ENCODE measurements at places on chromosomes 7 and 10.

DNA sequence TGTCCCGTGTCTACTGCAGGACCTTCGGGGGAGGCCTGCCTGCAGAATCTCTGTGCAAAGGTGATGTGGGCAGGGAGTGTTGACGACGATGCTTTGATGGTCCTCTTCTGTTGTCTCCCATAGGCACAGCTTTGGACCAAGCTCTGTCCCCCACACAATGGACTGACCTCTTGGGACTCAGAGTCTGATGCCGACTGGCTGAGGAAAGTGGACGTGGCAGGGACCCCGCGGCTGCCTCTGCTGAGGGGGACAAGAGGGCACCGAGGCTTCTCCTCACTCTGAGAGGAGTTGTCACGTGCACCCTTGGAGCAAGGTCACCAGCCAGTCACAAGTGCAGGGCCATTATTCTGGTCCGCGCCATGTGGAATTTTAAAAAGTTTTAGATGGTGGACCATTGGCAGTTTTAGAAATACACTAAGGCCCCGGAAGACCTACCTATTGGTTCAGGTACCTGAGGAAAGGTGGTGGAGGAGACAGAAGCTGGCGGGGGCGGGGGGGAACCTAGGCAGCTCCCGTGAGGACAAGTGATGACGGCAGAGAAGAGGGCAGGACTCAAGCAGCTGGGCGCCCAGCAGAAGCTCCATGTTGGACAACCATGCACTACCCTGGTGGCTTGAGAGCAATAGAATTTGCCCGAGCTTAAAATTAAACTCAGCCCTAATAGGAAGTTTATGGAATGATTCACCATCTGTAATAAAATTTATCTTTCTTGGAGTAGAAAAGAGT lies 331.4 kb downstream of the PTPRN2 start:
- no peak for DNase-seq

GRCh38 chr7:36862771-36863261 lies 138.5 kb upstream of the AOAH start:
- DNase-seq: no peak

GRCh38 chr7:120837599-120837998 lies 20.3 kb downstream of the TSPAN12 start:
- DNase-seq: no peak

- DNase-seq: no peak
These were observed 82.4 kb upstream of the FAM171A1 start for GRCh38 chr10:15453457-15453856.

GRCh38 chr7:151240536-151240935 lies 8.0 kb downstream of the SMARCD3 start:
- no peak for DNase-seq

DNA sequence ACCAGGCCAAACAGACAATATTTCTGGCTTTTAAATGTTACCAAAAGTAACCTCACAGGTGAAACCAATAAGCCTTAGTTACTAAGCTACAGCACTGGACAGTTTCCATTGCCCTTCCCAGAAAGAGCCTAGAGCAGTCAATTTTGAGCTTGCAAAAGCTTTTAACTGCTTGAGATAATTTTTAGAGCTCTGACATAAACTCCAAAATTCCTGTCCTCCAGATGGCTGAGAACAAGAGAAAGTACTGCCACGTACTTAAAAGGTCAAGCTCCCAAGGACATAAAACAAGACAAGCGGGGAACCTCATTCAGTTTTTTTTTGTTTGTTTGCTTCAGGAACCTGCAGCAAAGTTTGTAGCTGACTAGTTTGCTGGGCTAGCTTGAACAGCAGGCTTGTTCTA lies 54.1 kb downstream of the BBS9 start:
- DNase-seq: no peak

- no peak for DNase-seq
These were observed 231.6 kb downstream of the ADK start for GRCh38 chr10:74382663-74383062.

DNA sequence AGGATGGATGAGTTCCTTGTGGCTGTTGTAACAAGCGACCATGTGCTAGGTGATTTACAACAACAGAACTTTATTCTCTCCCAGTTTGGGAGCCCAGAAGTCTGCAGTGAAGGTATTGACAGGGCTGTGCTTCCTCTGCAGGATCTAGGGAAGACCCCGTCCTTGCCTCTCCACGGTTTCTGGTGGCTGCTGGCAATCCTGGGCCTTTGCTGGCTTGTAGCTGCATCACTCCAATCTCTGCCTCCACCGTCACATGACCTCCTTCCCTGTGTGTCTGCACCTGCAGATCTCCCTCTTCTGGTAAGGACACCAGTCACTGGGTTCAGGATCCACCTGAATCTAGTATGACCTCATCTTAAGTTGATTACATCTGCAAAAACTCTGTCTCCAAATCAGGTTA lies 115.6 kb downstream of the GLRX3 start:
- DNase-seq: no peak

DNA sequence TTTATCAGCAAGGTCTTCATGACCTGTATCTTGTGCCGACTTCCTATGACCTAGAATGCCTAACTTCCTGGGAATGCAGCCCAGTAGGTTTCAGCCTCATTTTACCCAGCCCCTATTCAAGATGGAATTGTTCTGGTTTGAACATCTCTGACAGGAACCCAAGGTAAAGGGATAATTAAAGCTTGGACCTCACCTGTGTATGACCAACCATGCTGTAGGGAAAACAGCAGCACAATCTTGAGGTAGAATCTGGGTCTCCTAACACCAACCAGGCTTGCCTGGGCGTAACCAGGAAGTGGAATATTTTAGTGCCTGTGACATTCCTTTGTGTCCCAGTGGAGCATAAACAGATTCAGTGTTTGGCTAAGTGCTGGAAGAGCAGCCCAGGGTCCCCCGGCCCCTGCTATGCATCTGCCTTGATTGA lies 94.1 kb downstream of the PFKFB3 start:
- DNase-seq: no peak

- DNase-seq: no peak
These were observed 34.6 kb downstream of the AGK start for GRCh38 chr7:141585592-141586510.

DNA sequence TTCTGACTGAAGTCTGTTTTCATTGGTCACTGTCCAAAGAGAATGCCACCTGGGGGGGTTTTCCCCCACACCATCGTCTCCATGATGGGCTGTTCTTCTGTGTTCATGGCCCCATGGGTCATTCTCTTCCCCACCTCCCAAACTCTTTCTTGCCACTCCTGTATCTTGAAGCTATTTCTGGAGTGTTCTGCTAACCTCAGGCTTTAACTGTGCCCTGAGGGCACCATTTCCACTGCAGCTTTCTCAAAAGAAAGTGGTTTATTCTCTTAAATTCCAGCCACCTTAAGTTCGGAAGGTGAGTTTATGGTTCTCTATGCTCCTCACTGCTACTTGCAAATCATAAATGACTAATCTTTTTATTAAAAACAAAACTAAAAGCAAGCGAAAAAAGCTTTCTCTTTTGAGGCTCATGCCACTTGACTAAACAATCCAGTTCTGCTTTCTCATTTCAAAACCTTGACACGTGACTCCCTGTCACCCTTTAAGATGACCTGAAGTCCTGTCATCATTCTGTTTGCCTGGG lies 7.4 kb upstream of the APBB1IP start:
- no peak for DNase-seq

GRCh38 chr10:122642726-122643605 lies 56.7 kb downstream of the C10orf120 start:
- no peak for DNase-seq

DNA sequence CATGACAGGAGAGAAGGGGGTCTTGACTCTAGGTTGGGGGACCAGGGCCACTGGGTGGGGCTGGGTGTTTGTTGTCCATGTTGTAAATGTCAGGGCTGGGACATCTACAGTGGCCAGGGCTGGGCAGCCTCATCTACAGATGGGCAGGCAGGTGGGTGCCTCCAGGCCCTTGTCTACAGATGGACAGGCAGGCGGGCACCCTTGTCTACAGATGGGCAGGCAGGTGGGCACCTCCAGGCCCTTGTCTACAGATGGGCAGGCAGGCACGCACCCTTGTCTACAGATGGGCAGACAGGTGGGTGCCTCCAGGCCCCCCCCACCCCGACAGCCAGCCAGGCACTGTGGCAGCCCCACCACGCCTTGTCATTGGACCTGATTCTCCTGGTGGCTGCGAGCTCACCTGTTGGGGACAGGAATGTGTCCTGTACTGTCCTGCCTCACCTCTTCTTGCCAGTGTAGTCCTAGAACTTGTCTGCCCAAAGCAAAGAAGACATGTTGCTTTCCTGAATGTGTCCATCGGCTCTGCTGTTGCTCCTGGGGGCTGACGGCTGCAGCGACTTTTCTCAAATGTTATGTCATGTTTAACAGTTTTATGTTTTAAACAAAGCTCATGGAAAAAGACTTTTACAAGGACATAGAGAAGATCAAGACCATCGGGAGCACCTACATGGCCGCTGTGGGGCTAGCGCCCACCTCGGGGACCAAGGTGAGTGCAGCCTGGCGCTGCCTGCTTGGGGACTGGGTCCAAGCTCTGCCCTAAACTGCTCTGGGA lies 129.9 kb downstream of the ADCY1 start:
- DNase-seq: no peak

GRCh38 chr7:22318376-22318775 lies 38.6 kb downstream of the RAPGEF5 start:
- DNase-seq: no peak

- no peak for DNase-seq
These were observed 27.8 kb downstream of the ENTPD1 start for GRCh38 chr10:95783741-95784140.

- DNase-seq: peak; percentile 7
These were observed 145.2 kb downstream of the FRMD4A start for GRCh38 chr10:14185316-14186045.

- DNase-seq: no peak
These were observed 3.0 kb downstream of the CLRN3 start for GRCh38 chr10:127889605-127890195.

GRCh38 chr7:65966146-65966545 lies 15.9 kb downstream of the GUSB start:
- DNase-seq: no peak

DNA sequence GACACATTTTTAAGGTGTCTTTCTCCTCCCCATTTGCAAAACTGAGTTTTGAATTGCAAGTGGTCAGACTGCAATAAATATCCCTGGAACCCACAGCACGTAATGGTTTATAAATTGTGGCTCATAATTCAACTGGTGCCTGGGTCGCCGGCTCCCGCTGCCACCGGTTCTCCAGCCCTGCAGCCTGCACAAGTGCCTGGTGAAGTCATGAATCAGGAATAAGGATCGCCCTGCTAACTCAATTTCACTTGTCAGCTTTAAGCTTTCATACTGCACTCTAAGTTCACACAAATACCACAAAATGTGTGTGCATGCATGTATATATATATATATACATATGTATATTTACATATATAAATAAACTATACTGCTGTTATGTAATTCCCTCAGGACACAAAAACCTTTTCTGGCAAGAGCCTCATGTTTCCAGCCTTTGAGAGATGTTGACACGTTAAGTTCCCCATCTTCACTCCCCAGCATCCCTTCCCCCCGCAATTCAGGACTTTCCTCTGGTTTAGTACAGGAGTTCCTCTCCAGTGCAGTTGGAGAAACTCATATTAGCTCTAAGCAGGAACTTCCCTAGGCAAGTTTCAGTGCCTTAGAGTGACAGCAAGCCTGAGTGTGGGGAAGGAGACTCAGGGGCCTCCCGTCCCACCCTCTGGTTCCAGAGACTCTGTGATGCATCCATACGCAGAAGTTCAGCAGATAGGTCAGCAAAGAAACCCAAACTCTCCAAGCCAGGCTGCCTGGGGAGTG lies 129.2 kb upstream of the UNC5B start:
- no peak for DNase-seq

DNA sequence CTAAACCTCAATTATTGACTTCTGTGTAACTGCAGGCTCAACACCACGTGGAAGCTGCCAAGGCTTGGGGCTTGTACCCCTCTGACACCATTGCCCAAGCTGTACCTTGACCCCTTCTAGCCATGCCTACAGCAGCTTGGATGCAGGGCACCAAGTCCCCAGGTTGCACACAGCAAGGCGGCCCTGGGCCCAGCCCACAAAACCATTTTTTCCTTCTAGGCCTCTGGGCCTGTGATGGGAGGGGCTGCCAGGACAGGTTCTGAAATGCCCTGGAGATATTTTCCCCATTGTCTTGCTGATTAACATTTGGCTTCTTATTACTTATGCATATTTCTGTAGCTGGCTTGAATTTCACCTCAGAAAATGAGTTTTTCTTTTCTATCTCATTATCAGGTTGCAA lies 610.0 kb upstream of the LRRN3 start:
- DNase-seq: no peak

DNA sequence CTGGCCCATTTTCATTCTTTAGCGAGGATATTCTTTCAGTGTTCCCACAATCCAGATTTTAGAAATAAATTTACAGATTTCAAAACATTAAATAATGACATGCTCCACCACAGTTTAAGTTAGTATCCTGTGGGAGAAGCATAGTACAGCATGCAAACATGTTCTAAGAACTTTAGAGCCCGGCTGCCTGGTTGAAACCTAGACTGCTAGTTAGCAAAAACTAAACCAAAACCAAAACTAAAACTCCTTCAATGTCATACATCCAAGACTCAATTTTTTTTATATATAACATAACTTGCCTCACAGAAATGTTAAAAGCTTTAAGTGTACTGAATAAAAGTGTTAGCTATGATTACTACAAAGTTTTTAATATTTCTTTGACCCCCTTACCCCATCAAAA lies 17.0 kb downstream of the TRA2A start:
- no peak for DNase-seq

GRCh38 chr7:34191162-34191561 lies 285.8 kb downstream of the BMPER start:
- DNase-seq: no peak

DNA sequence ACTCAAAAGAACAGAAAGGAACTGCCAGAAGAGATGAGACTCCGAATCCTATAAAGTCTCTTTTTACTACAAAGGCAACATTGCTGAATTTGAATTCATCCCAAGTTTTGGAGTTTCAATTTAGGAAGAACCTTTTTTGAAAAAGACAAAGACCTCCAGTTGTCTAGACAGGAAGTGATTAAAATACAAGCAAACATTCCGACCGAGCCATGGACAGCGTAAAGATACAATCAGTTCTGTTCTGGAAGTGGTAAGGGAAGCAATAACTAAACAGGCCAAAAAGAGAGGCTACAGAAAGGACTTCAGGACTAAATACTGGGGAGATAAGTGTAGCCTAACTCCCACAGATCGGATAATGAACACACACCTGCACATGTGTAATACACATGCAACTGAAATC lies 101.0 kb downstream of the SMURF1 start:
- DNase-seq: no peak

GRCh38 chr7:70285854-70286253 lies 687.6 kb downstream of the AUTS2 start:
- no peak for DNase-seq

GRCh38 chr7:45591101-45591906 lies 17.1 kb downstream of the ADCY1 start:
- DNase-seq: no peak

Measured in T-helper 22 cell (primary cell).